ENCODE measurements at places on chromosomes 11 and 22.

DNA sequence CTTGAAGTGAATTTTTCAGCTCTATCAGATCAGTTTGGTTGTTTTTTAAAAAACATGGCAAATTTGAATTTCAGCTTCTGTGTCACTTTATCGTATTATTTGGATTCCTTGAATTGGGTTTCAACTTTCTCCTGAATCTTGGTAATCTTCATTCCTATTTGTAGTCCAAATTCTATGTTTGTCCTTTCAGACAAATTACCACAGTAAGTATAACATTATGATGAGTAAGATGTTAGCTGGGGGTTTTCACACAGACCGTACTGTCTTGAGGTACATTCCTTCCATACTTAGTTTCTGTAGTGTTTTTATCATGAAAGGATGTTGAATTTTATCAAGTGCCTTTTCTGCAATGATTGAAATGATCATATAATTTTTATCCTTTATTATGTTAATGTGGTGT, 28.0 kb downstream of the OR5B17 start:
- DNase-seq = no peak

DNA sequence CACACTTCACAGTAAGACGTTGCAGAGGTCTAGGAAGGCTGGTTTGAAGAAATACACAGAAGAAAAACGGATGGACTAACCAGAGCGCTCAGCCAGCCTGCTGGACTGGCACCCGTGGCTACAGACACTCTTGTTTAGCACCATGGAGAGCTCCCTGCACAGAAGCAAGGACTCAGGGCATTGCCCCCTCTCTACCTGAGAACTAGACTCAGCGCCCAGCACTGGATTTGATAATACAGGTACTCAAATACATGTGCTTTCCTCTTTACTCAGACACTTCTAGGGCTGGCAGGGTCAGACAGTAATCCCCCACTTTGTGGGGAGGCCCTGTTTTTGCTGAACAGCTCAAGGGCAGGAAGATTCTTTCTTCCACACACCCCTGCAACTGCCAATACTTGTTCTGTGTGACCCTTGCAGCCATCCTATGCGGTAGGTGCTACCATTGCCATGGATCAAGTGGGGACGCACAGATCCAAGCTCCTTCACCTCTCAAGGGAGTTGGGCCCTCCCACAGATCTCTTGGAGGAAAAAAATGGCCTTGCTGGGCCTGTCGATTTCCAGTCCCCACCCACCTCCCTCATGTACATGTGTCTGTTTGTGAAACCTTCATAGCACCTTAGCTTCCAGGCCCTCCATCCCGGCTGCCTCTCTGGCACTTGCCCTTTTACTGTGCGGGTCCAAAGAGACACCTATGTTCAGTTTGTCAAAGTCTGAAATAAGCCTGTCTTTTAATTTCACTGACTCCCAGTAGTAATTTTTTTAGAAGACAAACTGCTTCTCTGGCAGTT, 5.1 kb upstream of the P2RX6 start:
- DNase-seq = no peak

GRCh38 chr11:124717421-124717785, 22.3 kb upstream of the NRGN start:
- no peak for DNase-seq

GRCh38 chr11:128762031-128762430, 68.2 kb downstream of the FLI1 start:
- no peak for DNase-seq

DNA sequence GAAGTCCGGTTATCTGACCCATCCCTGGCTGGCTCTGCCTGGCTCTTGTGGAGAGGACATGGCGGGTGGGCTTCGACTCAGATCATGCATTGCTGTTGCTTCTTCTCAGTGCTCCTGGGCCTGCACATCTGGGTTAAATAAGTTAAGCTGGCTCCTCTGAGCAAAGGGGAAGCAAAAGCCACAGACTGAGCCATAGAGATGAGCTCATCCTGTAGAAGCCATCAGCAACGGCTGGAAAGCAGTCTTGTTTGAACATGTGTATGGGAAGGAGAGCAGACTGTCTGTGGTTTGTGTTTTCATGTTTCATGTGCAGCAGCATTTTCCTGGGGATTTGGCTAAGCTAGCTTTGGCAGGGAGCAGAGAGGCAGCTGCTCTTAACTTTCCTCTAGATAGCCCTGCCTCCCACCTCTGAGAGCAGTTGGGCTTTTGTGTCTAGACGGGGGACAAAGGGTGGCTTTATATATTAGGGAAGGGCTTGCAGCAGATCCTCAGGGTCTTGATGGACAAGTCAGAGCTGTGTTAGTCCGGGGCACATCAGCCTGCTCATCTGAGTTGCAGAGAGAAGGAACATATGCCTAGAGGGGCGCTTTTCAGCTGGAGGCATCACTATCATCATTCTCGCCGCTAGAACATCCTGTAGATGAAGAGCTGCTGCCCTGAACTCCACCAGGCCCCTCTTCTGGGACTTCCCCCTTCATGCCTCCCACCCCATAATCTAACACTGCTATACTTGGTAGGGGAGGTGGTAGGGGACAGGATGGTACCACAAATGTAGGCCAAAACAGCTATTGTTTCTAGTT, 14.9 kb downstream of the DCPS start:
- no peak for DNase-seq

DNA sequence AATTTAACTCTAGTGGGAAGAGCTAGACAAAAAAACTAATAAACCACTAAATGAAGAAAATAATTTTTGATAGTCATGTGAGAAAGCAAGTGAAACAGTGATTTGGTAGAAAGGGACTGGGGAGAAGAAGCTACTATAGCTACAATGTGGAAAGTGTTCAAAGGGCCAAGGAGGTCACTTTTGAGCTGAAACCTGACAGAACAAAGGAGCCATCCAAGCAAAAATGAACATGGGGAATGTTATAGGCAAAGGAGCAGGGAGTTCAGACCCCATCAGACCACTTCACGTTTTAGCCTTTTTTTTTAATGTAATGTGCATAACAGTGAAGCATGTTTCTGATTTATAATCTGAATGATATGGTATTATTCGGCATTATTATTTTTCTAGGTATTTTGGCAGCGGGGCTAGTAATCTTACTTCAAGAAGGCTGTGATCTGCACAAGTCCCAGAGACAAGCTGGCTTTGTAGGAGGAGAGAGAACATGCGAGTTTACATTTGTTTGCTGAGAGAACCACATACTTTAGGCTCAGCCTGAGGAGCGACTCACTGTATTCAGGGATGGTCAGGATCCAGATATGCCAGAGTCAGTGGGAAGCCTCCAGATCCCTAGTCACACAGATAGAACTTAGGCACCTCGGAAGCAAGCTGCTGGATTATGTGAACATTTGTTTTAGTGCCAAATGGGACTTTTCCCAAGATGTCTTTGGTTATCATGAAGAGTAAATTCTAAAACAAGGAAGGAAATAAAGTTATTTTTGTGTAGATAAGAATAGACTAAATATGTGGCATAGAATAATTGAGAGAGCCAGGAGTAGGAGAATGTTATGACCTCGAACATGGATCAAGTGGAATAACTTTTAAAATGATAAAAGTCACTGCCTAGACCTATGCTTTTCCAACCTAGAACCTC, 118.6 kb downstream of the TRIM44 start:
- no peak for DNase-seq

GRCh38 chr11:70594031-70594430, 195.7 kb downstream of the CTTN start:
- no peak for DNase-seq

DNA sequence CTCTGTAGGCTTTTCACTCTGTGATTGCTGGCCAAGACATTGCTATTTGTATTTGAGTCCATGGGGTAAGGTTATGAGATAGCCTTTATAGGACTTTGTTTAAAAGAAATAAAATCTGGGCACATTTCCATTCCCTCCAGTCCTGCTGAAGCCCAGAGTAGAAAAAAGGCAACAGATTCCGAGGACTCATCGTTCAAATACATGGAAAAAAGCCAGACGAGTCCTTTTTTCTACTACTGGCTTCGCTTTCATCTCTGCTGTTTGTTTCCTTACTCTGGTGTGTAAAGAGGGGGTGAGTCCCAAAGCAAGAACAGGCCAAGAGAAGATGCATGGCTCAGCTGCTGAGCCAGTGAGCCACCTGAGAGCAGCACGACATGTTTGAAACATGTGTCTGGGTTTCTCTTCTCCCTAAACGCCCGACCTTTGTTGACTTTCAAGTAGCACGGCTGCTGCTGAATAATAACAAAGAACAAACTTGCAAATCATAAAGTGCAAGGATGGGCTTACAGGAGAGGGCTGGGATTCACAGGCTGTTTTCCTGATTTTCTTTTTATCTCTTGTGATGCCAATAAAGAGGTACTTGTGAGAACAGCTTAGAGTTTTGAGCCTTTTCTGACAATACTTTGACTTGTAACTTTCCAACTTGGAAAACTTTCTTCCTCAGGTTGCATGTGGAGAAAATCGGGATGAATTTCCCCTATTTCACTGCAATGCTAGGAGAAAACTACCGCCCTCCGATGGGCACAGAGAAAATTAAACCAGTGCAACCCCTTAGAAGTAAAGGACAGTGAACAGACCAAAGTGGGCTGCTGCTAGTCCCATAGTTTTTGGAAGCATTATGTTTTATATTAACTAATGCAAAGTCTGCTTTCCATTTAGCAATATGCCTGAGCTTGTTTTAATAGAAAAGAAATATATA, 195.2 kb upstream of the RAG2 start:
- DNase-seq = no peak

Data from activated CD8-positive, alpha-beta memory T cell treated with anti-CD3 and anti-CD28 coated beads for 4 hours (primary cell).